Endothelial cell (in vitro differentiated cells): ENCODE measurements at places on chromosomes 4 and X. TPM values are rescaled to one million over a fixed set of nuclear protein-coding genes. Genes with fewer than 3 reads are reported as not detected.

DNA sequence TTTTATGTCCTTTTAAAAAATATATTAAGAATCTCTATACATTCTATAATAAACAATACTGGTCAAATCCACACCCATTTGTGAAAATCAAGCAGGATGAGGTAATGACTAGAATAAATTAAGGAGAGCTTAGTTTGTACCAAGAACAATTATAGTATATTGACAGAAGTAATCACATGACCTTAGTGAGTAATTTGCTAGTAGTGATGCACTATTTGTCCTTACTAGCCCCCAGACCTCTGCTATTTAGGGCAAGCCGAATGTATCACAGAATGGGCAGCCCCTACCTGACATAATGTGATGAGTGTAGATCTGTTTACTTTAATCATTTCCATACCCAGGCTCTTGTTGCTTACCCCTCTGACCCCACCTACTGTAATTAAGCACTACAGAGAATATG lies 15.8 kb downstream of the ATP1B4 start:
- no peak for DNase-seq

Gene ZNF157
- total RNA-seq = 0.67 TPM

- DNase-seq = no peak
These were observed 1393.4 kb upstream of the PCDH7 start for GRCh38 chr4:29326816-29327215.

Gene ADH1B
- not detected for total RNA-seq

GRCh38 chrX:130702867-130703707 lies 199.9 kb downstream of the ENOX2 start:
- DNase-seq = no peak

DNA sequence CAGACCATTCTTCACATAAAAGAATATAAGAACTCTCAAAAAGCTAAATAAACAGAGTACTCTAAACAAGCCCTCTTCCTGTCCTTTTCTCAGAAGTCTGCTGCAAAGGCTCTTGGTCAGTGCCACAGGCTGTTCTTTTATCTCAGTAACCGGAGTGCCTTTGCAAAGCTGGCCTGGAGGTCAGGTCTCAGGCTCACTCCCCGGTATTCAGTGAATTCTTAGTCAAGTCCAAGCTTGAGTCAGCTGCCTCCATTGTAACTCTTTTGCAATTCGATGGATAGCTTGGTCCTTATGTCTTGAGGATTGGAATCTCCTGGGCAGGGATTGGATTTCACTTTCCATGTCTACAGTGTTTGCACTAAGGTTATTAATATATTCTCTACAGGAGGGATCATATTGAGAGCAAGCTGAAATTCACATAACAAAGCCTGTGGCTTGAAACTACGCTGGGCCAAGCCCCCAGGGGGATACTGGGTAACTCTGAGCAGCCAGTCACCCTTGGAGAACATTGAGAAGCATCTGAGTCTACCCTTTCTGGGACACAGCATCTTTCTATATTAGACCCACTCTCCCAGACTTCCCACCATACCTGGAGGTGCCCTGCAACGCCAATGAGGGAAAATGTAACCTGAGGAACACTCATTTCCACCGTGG lies 10.0 kb upstream of the HS6ST2 start:
- no peak for DNase-seq
